Chondrocyte (in vitro differentiated cells): ENCODE measurements at places on chromosomes 13 and 19. TPM values are rescaled to one million over a fixed set of nuclear protein-coding genes. Genes with fewer than 3 reads are reported as not detected.

- DNase-seq, result no peak
These were observed 857.0 kb upstream of the SPRY2 start for GRCh38 chr13:81197966-81198365.

Gene ZNF302
- total RNA-seq, result 19.5 to 32.4 TPM (median 23.3 TPM) in 3 replicates

Gene ZSCAN22
- 2.8 to 3.2 TPM (median 3.0 TPM) in 3 replicates for total RNA-seq

DNA sequence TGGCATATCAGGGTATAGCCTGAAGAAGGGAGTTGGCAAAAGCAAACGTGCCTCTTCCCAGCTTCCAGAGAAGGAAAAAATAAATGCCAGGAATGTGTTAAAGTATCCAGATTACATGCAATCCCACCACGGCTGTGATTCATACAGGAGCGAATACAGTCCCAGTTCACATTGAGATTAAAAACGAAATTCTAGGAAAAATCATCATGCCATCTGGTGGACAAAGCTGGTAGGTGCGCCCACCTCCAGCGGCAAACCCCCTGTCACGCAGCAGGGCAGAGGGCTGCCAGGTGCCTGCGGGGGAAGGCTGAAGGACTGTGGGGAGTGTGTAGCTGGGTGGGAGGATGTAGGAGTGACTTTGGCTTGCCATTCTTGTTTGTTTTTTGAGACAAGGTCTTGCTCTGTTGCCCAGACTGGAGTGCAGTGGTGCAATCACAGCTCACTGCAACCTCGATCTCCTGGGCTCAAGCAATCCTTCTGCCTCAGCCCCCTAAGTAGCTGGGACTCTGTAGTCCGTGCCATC lies 6.4 kb upstream of the DMWD start:
- no peak for DNase-seq

Gene RASGRP4
- not detected in 3 replicates for total RNA-seq

DNA sequence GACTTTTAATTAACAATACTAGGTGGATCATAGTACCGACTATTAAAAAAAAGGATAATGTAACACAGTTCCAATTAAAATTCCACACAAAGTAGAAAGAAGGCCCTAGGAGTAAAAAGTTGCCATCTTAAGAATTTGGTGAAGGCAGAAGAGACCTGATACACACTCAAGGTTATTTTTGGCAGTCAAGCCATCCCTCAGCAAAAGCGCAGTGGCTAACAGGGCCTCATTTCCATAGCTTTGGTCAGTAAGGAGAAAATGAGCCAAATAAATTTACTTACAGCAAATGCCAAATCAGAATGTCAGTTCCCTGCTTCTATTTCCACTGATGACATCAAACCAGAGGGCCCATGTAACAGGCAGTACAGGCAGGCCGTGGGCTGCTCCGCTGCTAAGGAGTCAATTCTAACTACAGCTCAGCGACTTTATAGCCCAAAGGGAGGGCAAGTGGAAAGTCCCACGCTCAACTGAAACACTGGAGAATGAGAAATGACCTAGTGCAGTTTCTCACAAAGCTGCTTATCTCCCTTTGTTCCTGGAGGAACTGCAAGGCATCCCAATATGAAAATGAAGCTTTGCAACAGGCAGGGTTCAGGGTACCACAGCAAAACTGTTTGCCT lies 6.3 kb downstream of the ARGLU1 start:
- no peak for DNase-seq

GRCh38 chr13:97411984-97412383 lies 22.0 kb upstream of the RAP2A start:
- no peak for DNase-seq

GRCh38 chr13:29743201-29743786 lies 107.1 kb downstream of the UBL3 start:
- DNase-seq, result no peak
